ENCODE measurements at places on chromosomes 11 and 22.

DNA sequence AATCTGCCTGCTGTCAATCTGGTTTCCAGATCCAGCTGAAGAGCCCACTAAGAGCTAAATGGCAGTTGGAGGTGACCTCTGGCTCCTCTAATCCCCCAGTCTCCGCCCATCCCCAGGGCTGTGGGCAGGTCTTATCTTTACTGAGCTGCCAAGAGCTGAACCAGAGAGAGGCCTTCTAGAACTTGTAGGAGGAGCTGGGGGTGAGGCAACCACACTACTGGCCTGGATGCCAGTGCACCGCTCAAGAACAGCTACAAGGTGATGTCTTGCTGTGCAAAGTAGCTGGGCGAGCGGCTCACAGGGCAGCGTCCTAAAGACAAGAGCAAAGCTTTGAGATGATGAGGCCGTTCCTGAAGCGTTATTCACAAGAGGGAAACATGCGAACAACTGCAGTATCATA, 374.6 kb downstream of the CTTN start:
- DNase-seq = no peak

GRCh38 chr22:42328130-42328783, 57.8 kb upstream of the TCF20 start:
- no peak for DNase-seq

- DNase-seq = no peak
These were observed 13.0 kb downstream of the TBC1D10A start for GRCh38 chr22:30313527-30314363.

- DNase-seq = no peak
These were observed 5.6 kb downstream of the TMEM86A start for GRCh38 chr11:18704045-18704645.

GRCh38 chr11:3855808-3856491, 486 bp downstream of the STIM1 start:
- DNase-seq = peak; percentile 79

DNA sequence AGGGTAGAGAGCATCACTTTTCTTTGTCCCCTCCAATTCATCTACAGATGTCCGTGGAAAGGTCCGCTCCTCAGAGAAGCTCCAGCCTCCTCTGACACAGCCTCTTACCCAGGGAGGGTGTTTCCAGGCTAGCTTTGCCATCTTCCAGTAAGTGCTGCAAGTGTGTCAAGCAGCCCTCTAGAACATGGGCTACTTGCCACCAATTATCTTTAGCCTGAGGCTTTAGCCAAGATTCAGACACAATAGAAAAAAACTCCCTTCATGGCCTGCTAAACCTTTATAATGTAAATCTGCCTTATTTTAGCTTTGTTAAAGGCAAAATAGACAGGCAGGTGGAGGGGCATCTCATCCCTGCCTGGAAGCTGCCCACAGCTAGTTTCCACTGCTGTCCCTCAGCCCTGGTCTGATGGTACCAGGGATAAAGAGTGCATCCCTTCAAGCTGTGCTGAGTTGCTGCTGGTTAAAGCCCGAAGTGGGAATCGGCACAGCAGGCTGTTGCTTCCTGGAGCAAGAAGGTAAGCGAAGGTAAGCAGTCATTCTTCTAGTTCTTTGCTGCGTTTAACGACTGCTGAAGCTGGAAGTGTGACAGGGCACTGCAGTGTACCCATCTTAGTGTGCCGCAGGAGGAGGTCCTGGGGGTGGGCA, 190.1 kb upstream of the E2F8 start:
- no peak for DNase-seq
